NCI-H774 (cell line): ENCODE measurements at places on chromosomes 6 and 20.

DNA sequence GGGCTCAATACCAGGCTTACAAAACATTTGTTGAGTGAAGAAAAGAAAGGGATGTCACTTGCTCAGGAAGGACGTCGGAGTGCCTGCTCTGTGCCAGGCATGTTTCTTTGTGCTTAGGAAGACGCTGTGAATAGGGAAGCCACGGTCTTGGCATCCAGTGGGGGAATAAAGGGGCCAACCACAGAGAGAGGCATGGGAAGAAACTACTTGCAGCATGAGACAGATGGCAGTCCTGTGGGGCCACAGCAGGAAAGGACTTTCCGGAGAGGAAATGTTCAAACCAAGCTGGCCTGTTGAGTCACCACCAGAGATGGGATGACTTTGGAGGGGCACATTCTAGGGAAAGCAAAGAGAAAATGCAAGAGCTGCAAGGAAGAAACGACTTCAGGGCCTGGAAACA, 173.2 kb downstream of the CDH26 start:
- no peak for DNase-seq

DNA sequence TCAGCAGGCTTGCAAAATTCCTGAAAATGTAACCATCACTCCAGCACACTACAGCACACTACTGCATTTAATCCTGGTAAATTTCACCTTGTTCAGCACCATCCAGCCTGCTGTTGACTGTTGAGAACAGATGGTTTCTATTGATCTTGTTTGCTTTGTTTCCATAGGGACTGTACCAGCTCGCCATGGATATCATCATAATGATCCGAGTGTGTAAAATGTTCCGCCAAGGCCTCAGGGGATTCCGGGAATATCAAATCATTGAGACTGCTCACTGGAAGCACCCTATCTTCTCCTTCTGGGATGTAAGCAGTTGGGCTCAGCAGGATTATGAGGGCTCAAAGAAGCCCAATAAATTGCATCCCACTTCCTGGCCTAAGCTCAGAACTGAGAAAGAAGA, 4.1 kb downstream of the CNBD2 start:
- DNase-seq: no peak

DNA sequence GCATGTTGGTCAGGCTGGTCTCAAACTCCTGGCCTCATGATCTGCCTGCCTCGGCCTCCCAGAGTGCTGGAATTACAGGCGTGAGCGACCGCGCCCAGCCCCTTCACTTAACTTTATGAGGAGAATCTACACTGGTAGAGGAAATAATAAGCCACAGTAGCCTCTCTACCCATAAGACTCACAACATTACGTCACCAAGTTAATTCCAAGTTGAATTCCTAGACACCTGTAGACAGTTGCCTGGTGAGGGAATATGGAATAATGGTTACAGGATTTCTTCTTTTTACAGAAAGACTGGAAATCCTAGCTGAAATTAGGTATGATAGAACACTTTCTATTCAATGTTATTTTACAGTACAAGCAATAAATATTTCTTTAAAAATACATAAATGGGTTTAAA, 854.5 kb upstream of the EYS start:
- DNase-seq: no peak

DNA sequence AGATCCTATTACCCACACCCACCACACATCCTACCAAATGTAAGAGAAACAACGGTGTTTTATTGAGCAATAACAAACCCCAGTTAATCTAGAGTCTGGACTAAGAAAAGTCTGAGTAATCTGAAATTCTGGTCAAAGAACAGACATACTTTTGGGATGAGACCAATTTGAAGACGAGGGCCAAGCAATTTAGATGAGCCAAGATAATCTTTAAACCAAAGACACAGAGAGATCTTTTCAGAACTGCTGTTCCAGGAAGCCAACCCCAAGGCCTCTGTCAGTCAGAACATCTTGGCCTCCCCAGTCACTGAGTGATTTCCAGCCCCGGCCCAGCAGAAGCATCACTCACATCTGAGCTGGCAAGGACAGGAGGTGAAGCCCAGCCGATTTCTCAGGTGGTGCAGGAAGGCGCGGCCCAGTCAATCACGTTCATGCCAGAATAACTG, 118.5 kb upstream of the SYNDIG1 start:
- no peak for DNase-seq

DNA sequence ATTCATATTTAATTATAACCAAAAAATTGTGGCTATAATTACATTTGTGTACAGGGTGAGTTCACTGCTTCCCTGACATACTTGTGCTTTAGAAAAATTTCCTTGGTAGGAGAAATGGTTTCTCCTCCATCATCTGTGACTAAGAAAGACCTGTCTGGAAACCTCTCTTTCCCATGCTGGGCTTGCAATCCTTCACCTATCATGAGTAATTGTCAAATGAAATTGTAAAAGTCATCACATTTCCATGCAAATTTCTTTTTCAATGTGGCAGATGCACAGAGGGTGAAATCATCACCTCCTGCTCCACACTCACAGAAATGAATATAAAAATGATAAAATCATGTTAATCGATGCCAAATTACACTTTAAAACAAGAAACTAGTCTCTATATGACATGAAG, 1.5 kb upstream of the SIRPB1 start:
- DNase-seq: no peak

DNA sequence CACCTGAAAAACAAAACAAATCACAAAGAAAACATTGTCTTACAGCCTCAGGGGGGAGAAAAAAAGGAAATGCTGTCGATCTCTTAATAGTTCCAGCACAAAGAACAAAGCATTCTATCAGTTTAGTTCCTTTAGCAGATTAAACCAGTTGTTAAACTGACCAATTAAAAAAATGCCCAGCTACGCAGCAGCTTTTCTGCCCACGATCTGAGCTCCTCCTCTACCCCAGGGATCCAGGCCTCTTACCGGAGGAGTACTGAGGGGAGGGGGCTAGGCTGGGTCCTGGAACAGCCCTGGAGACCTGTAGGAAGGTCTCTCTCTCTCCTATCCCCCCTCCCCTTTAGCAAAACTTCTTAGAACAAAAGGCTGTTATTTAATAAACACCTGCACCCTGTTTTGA, 13.4 kb downstream of the PTK7 start:
- DNase-seq: no peak

DNA sequence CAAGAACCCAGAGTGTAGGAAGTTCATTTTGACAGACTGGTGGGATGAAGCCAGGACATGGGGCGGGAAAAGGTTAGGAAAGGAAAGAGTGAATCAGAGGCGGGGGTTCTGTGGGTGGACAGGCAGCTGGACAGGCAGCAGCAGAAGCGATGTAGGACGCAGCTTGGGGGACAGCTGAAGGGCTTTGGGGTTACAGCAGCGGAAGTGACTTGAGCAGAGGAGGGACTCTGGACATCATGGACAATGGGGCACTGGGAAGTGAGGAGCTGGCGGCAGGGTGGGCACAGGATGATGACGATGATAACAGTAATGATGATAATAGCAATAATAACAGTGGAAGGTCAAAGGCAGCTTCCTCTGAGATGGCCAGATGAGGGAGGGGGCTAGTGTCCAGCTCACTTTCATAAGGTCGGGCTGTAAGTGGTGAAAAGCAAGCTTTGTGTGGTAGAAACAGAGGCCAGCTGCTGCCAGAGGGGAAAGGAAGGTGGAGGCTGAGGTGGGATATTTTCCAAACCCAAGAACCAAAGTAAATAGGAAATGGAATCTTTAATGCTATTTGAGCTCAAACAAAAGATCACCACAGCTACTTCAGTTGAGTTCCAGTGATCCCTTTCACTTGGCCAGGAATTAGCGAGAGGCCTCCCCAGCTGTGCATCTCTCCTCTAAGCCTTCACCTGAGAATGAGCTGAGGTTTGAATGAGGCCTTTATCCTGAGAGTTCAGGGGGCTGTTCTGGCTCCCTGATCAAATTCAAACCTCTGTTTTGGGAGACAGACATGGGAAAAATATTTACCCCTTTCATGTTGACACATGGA, 433.5 kb downstream of the DHX35 start:
- DNase-seq: no peak

DNA sequence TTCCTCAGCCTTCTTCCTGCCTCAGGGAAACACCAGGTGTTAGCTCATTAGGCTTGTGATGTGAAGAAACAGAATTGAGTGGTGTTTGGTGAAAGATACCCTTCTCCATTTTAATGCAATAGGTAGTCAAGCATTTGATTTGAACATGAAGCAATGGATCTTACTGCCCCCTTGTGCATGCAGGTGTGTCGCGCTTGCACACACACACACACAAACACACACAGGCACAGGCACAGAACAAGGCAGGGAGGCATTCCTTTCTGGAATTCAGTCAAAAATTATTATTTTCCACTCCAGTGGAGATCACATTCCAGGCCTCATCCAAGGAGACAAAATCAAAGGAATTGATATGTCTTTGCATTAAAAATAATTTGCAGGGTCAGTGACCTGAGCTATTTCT, 667.0 kb upstream of the MARCKS start:
- DNase-seq: no peak

- peak; percentile 79 for DNase-seq
Measured at GRCh38 chr6:28558629-28559028, 32.9 kb downstream of the GPX5 start.

GRCh38 chr6:111850295-111850937, 22.8 kb downstream of the FYN start:
- no peak for DNase-seq

DNA sequence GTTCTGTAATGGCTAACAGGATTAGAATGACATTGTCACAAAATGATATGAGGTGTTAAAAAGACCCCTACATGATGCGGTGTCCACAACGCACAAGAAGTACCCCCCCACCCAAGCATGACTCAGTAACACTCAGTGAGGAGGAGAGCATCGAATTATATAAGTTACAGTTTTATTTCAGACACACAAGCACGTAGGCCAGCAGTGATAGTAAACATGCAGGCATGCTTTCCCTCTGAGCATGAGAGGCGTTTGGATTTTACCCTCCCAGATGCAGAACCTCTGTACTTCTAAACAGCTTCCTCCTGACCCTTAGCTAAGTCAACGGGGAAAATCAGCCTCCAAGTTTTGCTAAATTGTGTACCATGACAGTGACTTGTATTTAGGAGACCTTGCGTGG, 23.9 kb downstream of the GNAS start:
- no peak for DNase-seq

DNA sequence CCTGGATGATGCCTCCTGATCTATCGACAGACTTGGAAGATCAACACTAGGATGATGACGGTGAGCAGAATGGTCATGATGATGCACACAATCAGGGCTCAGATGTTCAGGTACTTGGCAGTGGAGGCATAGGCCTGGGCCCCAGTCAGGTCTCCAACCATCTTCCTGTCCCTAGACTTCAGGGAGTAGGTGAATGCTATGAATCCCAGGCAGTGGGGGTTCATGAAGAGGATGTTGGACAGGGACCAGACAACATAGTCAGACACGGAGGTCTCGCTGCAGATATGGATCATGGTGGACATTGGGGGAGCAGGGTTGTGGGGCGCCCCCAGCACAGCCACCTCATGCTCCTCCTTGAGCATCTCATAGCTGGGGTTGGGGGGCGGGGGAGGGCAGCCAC, 27.5 kb downstream of the HLA-F start:
- DNase-seq: no peak

GRCh38 chr6:169271158-169271876, 17.7 kb upstream of the THBS2 start:
- no peak for DNase-seq

DNA sequence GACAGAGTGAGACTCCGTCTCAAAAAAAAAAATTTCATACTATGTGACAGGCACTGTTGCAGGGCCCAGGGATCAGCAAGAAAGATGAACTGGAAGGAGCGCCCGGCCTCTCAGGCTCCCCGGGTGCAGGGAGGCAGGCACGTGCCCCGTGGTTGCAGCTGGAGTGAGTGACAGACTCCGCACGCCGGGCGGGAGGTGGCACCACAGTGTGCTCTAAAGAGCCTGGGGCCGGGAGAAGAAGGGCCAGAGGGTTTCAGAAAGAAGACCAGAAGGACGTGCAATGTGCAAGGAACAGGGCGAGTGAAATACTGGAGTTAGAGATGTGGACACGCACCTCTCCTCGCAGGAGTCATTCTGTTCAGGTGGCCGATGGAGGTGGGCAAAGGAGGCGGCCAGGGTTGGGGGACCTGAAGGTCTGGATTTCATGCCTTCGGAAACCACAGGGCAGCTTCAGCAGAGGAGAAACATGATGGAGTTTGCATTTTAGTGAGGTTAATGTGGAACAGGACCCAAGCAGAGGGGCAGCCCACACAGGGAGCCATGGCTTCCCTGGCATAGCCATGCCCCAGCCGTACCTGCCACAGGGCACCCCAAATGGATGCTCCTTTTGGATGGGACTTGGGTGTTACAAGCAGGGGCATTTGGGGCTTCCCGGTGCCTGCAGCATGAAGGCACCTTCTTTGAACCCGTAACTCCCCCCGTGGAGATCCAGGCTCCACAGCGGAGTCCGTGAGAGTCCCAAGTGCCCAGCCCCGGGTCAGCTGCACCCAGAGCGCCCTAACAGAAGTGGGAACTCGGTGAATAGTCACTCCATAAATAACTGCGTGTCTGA, 226.2 kb downstream of the ERMARD start:
- DNase-seq: no peak

GRCh38 chr6:150579611-150580010, 20.1 kb upstream of the PLEKHG1 start:
- DNase-seq: no peak

DNA sequence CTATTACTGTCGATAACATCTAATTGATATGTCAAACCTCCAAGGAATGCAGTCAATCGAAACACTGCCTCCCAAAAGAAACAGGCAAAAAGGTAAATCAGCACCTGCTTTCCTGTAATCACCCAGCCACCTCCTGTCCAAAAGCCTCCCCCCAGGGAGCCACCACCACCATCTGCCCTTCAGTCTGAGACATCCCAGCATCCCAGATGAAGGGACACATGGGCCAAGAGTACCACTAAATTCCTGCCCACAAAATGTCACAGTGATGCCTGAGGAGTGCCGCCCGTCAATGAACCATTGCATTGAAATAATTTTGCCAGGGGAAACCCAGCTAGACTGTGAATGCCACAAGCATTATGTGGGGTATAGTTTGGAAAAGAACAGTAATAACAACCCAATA, 401.7 kb downstream of the ZFAND3 start:
- no peak for DNase-seq

- DNase-seq: no peak
Measured at GRCh38 chr6:150756173-150756572, 109.3 kb upstream of the MTHFD1L start.

GRCh38 chr6:121521164-121521555, 85.7 kb downstream of the GJA1 start:
- DNase-seq: no peak

- DNase-seq: no peak
Measured at GRCh38 chr6:98532004-98532403, 302.4 kb upstream of the POU3F2 start.

DNA sequence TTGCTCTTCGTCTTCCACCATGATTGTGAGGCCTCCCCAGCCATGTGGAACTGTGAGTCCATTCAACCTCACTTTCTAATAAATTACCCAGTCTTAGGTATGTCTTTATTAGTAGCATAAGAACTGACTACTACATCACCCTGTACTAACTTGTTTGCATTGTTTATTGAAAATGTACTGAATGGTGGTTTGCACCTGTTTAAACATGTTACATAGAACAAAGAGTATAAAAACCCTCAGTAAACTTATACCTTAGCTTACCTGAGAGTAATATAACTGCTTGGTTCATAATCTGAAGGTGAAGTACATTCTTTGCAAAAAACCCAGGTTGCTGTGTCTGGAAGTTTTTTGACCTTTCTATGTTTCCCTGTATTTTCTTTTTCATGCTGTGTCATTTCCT, 777.8 kb downstream of the TBC1D32 start:
- peak; percentile 75 for DNase-seq

GRCh38 chr6:47661960-47662359, 36.4 kb upstream of the ADGRF4 start:
- no peak for DNase-seq
